Mononuclear cell (primary cell): ENCODE measurements at places on chromosomes 12 and 14. TPM values are rescaled to one million over a fixed set of nuclear protein-coding genes. Genes with fewer than 3 reads are reported as not detected.

The TTC9 gene
- 6.6 TPM for total RNA-seq

The TM7SF3 gene
- 19.1 TPM for total RNA-seq

The DEGS2 gene
- 0.21 TPM for total RNA-seq

The MSI1 gene
- not detected for total RNA-seq

The MAP1LC3B2 gene
- 1.9 TPM for total RNA-seq

The HOXC9 gene
- total RNA-seq, result not detected

The OR6C1 gene
- total RNA-seq, result not detected

The GLIPR1 gene
- 92.7 TPM for total RNA-seq

The RPGRIP1 gene
- total RNA-seq, result 0.42 TPM

The SLC22A17 gene
- 5.6 TPM for total RNA-seq

The IAPP gene
- not detected for total RNA-seq

The LMO3 gene
- total RNA-seq, result not detected

The SLC6A13 gene
- not detected for total RNA-seq

The DGKA gene
- 329 TPM for total RNA-seq

The ACOT6 gene
- not detected for total RNA-seq

The KRT3 gene
- total RNA-seq, result not detected

The SELPLG gene
- total RNA-seq, result 36.8 TPM

The SYCP3 gene
- total RNA-seq, result 0.21 TPM
